ENCODE measurements at places on chromosomes 5 and 9.

DNA sequence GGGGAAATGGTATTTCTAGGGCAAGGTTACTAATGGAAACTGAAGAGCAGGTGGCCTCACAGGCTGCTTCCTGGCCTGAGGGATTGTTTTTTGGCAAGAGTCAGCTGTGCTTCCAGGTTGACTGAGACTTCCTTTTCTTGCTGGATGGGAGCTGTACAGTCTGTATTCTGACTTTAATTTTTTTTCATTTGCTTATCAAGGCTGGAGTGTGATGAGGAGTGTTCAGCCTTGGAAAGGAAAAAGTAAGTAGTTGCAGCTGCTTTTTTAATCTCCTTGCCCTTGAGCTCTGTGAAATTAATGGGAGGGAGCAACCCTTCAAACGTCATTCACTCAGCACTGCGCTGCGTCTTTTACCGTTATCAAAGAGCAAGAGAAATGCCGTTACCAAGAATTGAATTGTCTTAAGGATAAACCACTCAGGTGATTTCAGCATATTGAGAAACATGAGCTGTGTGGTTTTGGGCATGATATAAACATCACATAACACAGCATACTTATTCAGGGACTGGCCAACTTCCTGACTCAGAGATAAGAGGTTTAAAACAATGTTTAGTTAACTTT is 47.6 kb downstream of the AQP7 start:
- no peak for DNase-seq

- DNase-seq: no peak
These were observed 15.9 kb downstream of the LRRC70 start for GRCh38 chr5:62594364-62594984.

GRCh38 chr9:134174073-134174449 is 9.7 kb upstream of the RNU6ATAC start:
- no peak for DNase-seq

GRCh38 chr9:134965411-134965810 is 47.7 kb upstream of the FCN1 start:
- DNase-seq: no peak

DNA sequence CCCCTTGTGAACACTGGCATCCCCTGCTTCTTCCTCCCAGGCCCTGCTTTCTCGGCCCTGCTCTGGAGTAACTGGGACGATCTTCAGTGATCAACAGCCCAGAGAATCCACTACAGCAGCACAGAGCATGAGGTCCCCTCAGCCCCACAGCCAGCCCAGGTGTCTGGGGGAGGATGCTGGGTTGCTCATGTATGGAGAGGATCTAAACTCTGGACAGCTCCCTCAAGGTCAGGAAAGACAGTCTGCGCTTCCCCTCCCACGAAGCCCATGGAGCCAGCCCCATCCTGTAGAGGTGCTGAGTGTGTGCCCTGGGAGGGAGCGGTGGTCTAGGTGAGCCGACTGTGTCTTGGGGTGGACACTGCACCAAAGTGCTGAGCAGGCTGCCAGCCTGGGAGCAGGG is 190.2 kb downstream of the GABBR2 start:
- no peak for DNase-seq

DNA sequence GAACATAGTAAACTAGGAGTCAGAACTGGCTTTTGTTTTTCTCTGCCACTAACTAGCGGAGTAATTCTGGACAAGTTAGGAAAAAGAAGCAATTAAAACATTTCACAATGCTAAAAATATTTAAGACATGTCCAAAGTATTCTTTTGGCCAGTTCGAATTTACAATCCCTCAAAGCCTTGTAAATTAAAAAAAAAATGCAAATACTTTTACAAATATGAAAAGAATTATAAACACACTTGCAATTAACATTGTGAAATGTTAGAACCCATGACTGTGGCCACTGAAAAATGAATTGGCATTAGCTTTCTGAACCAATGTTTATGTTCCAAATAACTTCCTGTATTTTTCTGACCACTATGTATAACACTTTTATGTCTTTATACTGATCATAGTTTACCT is 2.2 kb downstream of the RAD1 start:
- no peak for DNase-seq

- DNase-seq: no peak
These were observed 19.3 kb upstream of the RXRA start for GRCh38 chr9:134306636-134307600.

- no peak for DNase-seq
These were observed 162.7 kb downstream of the C9orf50 start for GRCh38 chr9:129458155-129458661.

- no peak for DNase-seq
These were observed 21.9 kb upstream of the PDCD1LG2 start for GRCh38 chr9:5488221-5489008.

GRCh38 chr9:26439061-26439624 is 453.5 kb downstream of the CAAP1 start:
- no peak for DNase-seq

DNA sequence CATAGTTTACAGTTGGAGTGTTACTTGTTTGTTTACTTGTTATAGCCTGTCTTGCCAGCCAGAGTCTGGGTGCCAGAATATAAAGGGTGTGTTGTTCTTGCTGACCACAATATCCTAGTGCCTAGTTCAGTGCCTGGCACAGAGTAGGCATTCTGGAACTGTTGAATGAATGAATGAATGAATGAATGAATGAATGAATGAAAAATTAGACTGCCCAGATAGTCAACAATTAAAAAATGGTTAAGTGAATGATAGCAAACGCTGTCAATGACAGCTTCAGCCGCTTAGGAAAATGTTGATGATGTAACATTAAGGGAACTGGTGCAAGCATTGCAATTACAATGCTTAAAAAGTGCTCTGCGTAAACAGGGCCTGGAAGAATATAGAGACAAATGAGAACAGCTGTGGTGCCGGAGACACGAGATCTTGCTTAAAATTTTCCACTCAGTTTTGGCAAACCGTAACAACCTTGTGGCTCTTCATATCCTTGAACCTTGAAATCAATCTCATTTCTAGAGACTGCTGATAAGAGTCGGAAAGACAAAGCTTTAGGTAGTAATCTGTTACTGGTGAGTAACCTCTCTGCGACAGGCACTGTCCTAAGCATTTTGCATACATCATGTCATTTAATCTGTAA is 4.7 kb upstream of the TTLL11 start:
- DNase-seq: no peak

DNA sequence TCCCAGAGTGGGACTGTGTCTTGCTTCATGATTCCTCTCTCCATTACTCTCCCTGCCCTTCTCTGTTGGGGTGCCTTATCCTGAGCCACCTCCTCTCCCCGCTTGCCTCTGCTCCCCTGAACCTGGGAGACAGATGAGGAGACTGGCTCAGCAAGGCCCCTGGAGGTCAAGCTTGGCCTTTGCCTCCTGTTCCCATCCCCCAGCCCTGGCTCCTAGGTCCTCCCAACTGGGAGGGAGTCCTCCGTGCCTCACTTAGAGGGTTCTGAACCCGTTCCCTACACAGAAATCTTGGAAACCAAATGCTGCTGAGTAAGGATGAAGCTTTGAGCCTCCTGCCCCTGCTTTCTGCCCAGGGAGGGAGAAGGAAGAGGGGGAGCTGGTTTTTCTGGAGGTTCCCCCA is 9.8 kb upstream of the ENDOG start:
- DNase-seq: no peak

DNA sequence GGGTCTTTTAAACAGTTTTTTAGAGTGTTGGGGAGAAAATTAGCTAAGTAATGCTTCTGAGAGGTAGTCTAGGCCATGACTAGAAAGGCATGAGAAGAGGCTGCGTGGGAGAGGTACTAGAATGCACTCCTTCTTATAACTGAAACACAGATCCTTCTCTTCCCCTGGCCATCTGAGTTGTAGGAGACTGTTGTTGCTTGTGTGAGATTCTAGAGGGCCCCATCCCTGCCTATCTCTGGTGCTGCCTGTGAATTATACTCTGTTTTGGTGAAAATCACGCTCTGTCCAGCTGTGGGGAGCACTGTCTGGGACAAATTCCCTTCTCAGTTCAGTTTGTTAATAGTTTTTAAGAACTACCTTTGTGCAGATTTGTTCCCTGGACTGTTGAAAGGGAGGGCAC is 37.5 kb downstream of the MAP1B start:
- DNase-seq: no peak

DNA sequence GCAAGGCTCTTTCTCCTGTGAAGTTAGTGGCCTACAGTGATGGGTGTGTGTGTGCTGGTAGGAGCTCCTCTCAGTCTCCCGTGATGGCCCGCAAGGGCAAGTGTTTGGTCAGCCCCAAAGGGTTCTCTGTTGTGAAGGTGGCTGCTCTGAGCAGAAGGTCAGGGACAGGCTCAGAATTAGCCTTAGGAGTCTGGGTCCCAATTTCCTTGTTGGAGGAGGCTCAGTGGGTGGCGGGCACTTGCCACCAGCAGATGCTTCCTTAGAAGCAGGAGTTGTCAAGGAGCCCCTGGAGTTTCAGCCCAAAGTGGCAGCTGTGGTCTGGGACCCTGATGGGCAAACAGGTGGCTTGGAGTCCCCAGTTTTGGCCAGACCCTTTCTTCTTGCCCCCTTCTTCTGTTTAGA is 154.4 kb downstream of the MACROH2A1 start:
- DNase-seq: peak; percentile 18

GRCh38 chr5:77844623-77845323 is 68.6 kb upstream of the TBCA start:
- DNase-seq: no peak

DNA sequence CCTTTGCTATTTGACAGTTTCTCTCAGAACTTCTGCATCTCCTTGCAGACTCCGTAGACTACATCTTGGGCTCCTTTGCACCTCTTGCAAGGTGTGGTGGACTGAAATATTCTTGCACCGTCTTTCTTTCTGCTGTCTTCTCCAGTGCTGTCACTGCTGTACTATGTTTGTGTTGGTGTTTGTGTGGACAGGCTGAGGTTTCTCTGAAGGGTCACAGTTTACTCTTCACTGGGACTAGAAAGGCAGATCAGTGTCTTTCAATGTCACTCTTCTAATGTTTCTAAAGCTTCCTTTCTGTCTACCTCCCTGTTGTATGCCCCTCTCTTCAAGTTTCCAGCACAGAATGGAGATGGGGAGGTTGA is 410.0 kb upstream of the CD180 start:
- DNase-seq: no peak

DNA sequence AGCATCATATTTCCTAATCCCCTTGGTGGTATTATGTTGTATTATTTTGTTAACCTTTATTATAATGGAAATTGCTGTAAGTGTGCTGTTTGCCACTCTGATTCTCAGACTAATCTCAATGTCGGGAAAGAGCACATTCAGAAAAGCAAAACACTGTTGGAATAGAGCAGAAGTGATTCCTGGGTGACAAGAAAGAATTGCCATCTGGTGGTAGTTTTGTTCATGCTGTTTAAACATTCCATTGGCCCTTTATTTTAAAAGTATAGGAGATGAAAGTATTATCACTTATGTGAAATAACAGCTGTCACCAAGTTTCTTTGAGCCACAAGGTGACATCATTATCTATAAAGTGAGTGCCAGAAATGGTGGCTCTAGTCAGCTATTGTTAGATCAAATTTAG is 301.3 kb upstream of the SGCD start:
- DNase-seq: no peak

GRCh38 chr5:130605234-130605633 is 559.8 kb downstream of the HINT1 start:
- DNase-seq: no peak

- DNase-seq: peak; percentile 42
These were observed 83.5 kb upstream of the MINAR2 start for GRCh38 chr5:129664336-129664937.

- no peak for DNase-seq
These were observed 138.5 kb downstream of the SLIT3 start for GRCh38 chr5:169162407-169162806.

GRCh38 chr5:19058216-19058615 is 929.8 kb downstream of the CDH18 start:
- no peak for DNase-seq

DNA sequence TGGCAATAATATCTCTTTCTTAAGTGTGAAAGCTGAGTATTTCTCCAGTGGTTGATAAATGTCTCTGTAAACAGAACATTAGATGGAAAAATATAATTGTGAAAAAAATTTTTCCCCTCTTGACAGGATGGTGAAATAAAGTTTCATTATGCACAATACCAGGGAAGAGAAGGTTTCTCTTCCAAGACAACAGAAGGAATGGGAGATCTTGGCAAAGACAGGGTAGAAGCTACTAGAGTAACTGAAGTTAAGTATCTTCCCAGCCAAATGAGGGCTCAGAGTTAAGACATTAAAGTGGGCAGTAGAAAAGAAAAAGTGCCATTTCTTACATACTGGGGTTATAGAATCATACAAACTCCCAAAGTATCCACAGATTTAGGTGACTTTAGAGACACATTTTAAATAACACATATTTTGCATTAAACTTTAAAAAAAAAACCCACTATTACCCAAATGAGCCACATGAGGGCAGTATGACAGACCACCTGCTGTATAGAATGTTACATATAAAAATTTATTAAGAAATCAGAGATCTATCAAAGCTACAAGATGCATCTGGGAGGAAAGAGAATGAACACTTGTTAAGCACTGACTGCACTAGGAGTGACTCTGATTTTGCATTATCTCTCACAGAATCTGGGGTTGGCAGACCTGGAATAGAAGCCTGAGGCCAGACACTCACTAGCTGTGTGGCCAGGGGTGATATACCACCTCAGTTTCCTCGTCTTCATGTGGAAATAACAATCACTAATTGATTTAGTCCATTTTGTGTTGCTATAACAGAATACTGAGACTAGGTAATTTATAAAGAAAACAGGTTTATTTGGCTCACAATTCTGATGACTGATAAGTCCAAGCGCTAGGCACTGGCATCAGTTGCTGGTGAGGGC is 98.5 kb downstream of the ARSB start:
- DNase-seq: no peak

GRCh38 chr5:154647761-154648145 is 107.4 kb upstream of the LARP1 start:
- no peak for DNase-seq

DNA sequence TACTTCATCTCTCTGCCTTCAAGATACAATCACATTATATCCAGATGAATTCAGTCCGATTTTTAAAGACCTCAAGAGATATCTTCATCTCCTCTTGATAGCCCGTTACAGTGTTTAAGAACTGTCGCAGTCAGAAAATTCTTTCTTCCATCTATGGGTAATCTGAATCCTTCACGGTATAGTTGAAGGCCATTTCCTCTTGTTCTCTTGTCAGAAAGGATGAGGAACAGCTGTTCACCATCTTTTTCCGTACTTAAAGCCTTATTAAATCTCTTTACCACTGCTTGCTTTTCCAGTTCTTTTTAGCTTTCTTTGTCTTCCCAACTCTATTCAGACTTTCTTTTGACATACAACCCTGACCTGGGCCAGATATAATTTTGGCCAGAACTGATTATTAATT is 121.8 kb downstream of the XRCC4 start:
- DNase-seq: no peak

GRCh38 chr5:53603009-53603687 is 42.7 kb downstream of the NDUFS4 start:
- DNase-seq: no peak

- DNase-seq: no peak
These were observed 22.6 kb downstream of the TMEM245 start for GRCh38 chr9:109097146-109097545.

- DNase-seq: no peak
These were observed 78.6 kb upstream of the GDNF start for GRCh38 chr5:37918424-37918823.

All from D341Med (cell line).